Activated CD4-positive, alpha-beta T cell treated with anti-CD3 and anti-CD28 coated beads for 36 hours (primary cell): ENCODE measurements at places on chromosomes 11 and 22. TPM values are rescaled to one million over a fixed set of nuclear protein-coding genes. Genes with fewer than 3 reads are reported as not detected.

Gene GAS2
- total RNA-seq = 1.3 TPM

Gene CD248
- total RNA-seq = 0.26 TPM

Gene JHY
- total RNA-seq = 3.2 TPM

Gene CYB5R2
- 6.6 TPM for total RNA-seq

Gene CARD18
- total RNA-seq = not detected

Gene CD3D
- total RNA-seq = 305 TPM

GRCh38 chr22:48098921-48099245 is 1336.4 kb downstream of the TBC1D22A start:
- peaks cover 21% of the 10 kb centered on the region for H3K4me1 ChIP-seq
- no peak overlapping the region for H3K27ac ChIP-seq
- H3K4me3 ChIP-seq = no peak overlapping the region
- H3K27me3 ChIP-seq = peaks cover 5% of the 10 kb centered on the region

GRCh38 chr11:67649634-67650510 is 658 bp downstream of the ACY3 start:
- DNase-seq = no peak
- H3K4me3 ChIP-seq = peak overlapping the region; percentile 77
- no peaks in the 10 kb centered on the region for H3K36me3 ChIP-seq
- no peaks in the 10 kb centered on the region for H3K27me3 ChIP-seq
- peaks cover 36% of the 10 kb centered on the region for H3K4me1 ChIP-seq
- H3K27ac ChIP-seq = peak overlapping the region; percentile 88

GRCh38 chr11:67272327-67273259 is 6.3 kb downstream of the GRK2 start:
- peak overlapping the region; percentile 99 for H3K27ac ChIP-seq
- peaks cover 88% of the 10 kb centered on the region for H3K4me1 ChIP-seq
- DNase-seq = peak; percentile 74
- H3K4me3 ChIP-seq = peak overlapping the region; percentile 98

GRCh38 chr11:75555079-75555811 is 6.8 kb upstream of the SERPINH1 start:
- H3K27me3 ChIP-seq = no peaks in the 10 kb centered on the region
- DNase-seq = no peak
- H3K4me3 ChIP-seq = no peak overlapping the region
- H3K4me1 ChIP-seq = no peaks in the 10 kb centered on the region

DNA sequence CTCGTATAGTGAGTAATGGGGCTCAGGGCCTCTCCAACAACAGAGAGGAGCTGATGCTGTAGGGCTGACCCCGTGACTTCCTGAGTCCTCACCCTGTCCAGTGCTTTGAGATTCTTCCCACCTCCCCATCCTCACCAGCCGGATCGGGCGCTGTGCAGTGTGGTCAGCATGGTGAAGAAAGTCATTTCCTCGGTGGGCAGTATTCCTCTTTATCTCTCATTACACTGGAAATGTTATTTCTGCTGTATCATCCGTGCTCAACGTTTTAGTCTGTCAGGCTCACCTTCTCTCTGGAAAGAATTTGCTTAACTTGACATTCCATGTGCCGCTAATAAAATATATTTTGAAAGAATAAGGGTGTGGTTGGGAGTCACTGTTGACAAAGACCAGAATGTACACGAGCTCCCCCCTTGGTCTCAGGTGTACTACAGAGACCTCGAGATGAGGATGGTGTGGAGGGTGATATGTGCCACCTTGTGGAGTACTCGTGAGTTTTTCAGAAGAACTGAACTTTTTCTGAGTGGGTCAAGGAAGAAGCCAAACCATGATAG is 25.7 kb upstream of the SCGB1A1 start:
- no peak overlapping the region for H3K4me3 ChIP-seq
- peak; percentile 30 for DNase-seq
- H3K4me1 ChIP-seq = peaks cover 7% of the 10 kb centered on the region
- no peaks in the 10 kb centered on the region for H3K27me3 ChIP-seq
- no peaks in the 10 kb centered on the region for H3K36me3 ChIP-seq

- peak overlapping the region; percentile 94 for H3K4me3 ChIP-seq
- peaks cover 35% of the 10 kb centered on the region for H3K36me3 ChIP-seq
- H3K27ac ChIP-seq = peak overlapping the region; percentile 97
- DNase-seq = no peak
- peaks cover 49% of the 10 kb centered on the region for H3K4me1 ChIP-seq
These were observed 918 bp downstream of the CHORDC1 start for GRCh38 chr11:90221803-90222458.

DNA sequence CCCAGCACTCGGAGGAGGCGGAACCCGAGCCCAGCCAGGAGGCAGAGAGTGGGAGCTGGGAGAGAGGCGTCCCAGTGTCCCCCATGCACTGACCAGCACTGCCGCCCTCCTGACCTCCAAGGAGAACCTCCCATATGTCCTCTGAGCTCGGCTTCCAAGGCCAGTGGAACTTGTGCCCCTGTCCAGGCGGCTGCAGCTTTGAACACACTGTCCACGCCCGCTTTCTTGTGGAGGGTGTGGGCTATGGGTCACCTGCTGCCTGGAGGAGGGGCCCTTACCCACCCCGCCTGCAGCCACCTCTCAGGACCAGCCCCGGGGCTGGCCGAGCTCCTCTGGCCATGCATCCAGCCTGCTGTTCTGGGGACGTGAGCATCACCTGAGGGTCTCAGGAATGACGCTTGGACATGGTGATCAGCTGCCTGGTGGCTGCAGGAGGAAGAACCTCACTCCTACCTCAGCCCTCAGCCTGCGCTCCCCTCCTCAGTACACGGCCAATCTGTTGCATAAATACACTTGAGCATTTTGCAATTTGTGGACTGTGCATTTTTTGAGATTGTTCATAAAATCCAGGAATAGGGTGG is 22.2 kb upstream of the MUC5B start:
- peak; percentile 1 for DNase-seq
- no peaks in the 10 kb centered on the region for H3K36me3 ChIP-seq
- H3K27me3 ChIP-seq = no peaks in the 10 kb centered on the region
- H3K4me3 ChIP-seq = no peak overlapping the region

- H3K27ac ChIP-seq = no peak overlapping the region
- peaks cover 12% of the 10 kb centered on the region for H3K27me3 ChIP-seq
- peaks cover 7% of the 10 kb centered on the region for H3K4me1 ChIP-seq
- no peaks in the 10 kb centered on the region for H3K36me3 ChIP-seq
- DNase-seq = no peak
- H3K4me3 ChIP-seq = no peak overlapping the region
These were observed 1.5 kb upstream of the PLEKHA7 start for GRCh38 chr11:17015627-17016126.

DNA sequence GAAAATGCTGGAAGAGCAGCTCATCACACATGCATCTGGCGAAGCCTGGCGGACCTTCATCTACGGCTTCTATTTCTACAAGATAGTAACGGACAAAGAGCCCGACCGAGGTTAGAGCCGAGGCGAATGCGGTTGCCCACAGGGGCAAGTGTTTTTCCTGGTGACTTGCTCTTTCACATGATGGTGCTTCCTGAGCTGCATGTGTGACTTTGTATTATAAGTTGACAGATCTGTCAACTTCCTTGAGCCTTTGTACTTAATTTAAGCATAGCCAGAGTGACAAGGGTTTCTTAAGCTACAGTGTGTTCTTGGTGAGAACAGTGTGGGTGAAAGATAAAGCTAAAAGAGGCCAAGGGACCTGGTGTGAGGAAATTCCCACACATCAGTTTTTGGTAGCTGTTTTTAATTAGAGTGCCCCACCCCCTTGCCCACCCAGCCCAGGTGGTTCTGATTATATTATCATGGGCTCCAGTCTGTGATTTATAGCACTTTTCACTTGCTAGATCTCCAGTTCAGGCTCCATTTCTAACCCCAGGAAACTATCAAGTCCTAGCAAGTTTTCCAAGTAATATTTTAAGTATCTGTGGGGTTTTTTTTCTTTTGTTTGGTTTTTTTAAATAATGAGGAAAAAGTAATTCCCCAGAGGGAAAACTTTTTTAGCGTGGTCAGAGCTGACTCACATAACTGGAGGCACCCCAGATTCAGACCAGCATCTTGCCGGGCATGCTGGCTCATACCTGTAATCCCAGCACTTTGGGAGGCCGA is 68.0 kb upstream of the YWHAH start:
- no peak overlapping the region for H3K27ac ChIP-seq
- H3K4me1 ChIP-seq = peaks cover 1% of the 10 kb centered on the region
- no peaks in the 10 kb centered on the region for H3K27me3 ChIP-seq
- peaks cover 27% of the 10 kb centered on the region for H3K36me3 ChIP-seq

DNA sequence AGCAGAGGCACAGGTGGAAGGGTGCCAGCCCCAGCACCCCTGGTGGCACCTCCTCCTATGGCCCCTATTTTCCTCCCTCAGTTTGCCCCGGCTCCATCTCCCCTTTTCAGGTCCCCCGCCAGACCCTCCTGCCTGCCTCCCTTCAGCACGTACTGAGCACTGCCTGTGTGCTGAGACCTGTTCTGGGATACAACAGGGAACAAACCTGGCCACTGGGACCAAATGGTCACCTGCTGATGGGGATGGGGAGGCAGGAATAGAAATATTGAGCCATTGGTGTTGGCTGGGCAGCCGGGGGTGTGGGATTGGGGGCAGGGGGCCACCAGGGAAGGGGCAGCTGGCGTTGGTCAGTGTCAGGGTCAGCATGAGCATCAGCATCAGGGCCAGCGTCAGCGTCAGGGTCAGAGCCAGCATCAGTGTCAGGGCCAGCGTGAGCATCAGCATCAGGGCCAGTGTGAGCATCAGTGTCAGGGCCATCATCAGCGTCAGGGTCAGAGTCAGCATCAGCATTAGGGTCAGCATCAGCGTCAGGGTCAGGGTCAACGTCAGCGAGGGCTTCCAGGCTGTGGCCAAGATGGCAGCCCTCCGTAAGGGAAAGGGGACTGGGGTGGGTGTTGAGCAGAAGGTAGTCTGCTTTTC is 7.5 kb downstream of the ZNF74 start:
- H3K4me1 ChIP-seq = peaks cover 9% of the 10 kb centered on the region
- H3K36me3 ChIP-seq = peaks cover 21% of the 10 kb centered on the region
- no peak overlapping the region for H3K27ac ChIP-seq
- DNase-seq = no peak

DNA sequence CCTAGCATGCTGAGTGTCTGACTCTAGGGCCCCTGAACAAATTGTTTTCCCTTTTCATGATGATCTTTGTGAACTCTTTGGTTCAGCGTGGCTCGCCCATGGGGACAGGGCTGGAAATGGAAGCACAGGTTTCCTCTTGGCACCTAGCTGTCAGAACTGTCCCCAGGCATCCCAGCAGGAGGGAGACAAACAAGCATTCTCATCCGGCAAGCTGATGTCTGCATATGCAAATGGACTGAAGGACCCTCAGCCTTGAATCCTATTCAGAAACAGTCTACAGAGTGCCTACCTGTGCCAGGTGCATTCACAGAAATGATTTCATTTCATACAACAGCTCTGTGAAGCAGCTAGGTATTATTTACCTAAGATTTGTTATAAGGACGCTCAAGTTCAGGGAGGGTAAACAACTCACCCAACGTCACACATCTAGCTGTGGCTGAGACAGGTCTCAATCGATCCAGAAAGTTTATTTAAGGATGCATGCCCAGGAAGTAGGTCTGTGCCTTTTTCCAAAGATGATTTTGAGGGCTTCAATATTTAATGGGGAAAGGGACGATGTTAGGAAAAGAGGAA is 176.4 kb downstream of the KIRREL3 start:
- H3K4me3 ChIP-seq = no peak overlapping the region
- peaks cover 4% of the 10 kb centered on the region for H3K27me3 ChIP-seq
- no peaks in the 10 kb centered on the region for H3K4me1 ChIP-seq
- no peaks in the 10 kb centered on the region for H3K36me3 ChIP-seq
- no peak overlapping the region for H3K27ac ChIP-seq

- no peak for DNase-seq
- H3K36me3 ChIP-seq = peaks cover 8% of the 10 kb centered on the region
- no peak overlapping the region for H3K4me3 ChIP-seq
- H3K27ac ChIP-seq = no peak overlapping the region
- peaks cover 32% of the 10 kb centered on the region for H3K4me1 ChIP-seq
These were observed 3.5 kb downstream of the YIF1A start for GRCh38 chr11:66285250-66285947.

DNA sequence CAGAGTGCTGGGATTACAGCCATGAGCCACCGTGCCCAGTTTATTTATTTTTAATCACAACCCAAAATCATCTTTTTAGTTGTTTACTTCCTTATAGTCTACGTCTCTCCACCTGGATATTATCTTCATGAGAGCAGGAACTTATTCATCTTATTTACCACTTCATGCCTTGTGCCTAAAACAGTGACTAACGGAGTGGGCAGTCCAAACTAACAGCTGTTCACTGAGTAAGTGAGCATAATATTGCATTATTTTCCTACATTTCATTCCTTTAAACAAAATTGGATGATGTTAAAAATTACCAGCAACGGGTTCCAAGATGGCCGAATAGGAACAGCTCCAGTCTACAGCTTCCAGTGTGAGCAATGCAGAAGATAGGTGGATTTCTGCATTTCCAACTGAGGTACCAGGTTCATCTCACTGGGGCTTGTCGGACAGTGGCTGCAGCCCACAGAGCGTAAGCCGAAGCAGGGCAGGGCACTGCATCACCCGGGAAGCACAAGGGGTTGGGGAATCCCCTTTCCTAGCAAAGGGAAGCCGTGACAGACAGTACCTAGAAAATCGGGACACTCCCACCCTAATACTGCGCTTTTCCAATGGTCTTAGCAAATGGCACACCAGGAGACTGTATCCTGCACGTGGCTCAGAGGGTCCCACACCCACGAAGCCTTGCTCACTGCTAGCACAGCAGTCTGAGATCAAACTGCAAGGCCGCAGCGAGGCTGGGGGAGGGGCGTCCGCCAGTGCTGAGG is 14.1 kb downstream of the TMEM123 start:
- peaks cover 92% of the 10 kb centered on the region for H3K4me1 ChIP-seq
- peak overlapping the region; percentile 87 for H3K27ac ChIP-seq
- H3K27me3 ChIP-seq = no peaks in the 10 kb centered on the region
- H3K4me3 ChIP-seq = peak overlapping the region; percentile 61
- DNase-seq = peak; percentile 53

GRCh38 chr11:134207538-134208239 is 16.1 kb downstream of the NCAPD3 start:
- H3K4me1 ChIP-seq = peaks cover 5% of the 10 kb centered on the region
- peak; percentile 81 for DNase-seq
- peaks cover 67% of the 10 kb centered on the region for H3K36me3 ChIP-seq
- no peak overlapping the region for H3K4me3 ChIP-seq
- no peaks in the 10 kb centered on the region for H3K27me3 ChIP-seq

- H3K4me1 ChIP-seq = peaks cover 14% of the 10 kb centered on the region
- peak overlapping the region; percentile 33 for H3K4me3 ChIP-seq
- H3K27me3 ChIP-seq = no peaks in the 10 kb centered on the region
- peak overlapping the region; percentile 61 for H3K27ac ChIP-seq
These were observed 24.5 kb downstream of the GAS2 start for GRCh38 chr11:22690871-22691270.

DNA sequence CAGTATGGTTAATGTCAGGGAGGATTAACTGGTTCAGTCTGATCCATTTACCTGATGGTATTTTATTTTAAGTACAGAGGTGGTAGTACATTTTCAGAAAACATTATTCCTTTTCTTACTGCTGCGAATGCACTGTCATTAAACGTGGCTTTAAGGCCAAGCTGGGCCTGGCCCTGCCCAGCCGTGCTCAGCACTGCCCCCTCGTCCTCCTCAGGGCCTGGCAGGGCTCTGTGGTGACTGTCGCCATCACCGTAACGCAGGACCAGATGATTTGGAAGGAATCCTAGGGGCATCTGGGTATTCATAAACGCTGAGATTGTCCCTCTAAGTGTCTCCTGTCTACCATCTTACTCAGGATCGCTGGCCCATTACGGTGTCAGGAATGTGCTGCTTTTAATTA is 302.0 kb downstream of the TBC1D22A start:
- no peak overlapping the region for H3K4me3 ChIP-seq
- H3K4me1 ChIP-seq = peaks cover 10% of the 10 kb centered on the region
- no peaks in the 10 kb centered on the region for H3K27me3 ChIP-seq
- no peak for DNase-seq

- peak; percentile 48 for DNase-seq
- H3K27me3 ChIP-seq = no peaks in the 10 kb centered on the region
- H3K4me3 ChIP-seq = peak overlapping the region; percentile 93
- H3K4me1 ChIP-seq = peaks cover 48% of the 10 kb centered on the region
- H3K36me3 ChIP-seq = peaks cover 68% of the 10 kb centered on the region
- peak overlapping the region; percentile 97 for H3K27ac ChIP-seq
These were observed 592 bp downstream of the EEF1G start for GRCh38 chr11:62573006-62573591.
